ENCODE measurements at places on chromosomes 5 and 9. TPM values are rescaled to one million over a fixed set of nuclear protein-coding genes. Genes with fewer than 3 reads are reported as not detected.
A peak's percentile ranks its signal among the peaks of the same experiment; 100 is the strongest.

The MEIKIN gene
- total RNA-seq: not detected

The GZMA gene
- not detected for total RNA-seq

The SLC9A3 gene
- total RNA-seq: 3.1 TPM

The PTGES gene
- total RNA-seq: 3.9 TPM

GRCh38 chr9:105879181-105879580 is 184.8 kb downstream of the TMEM38B start:
- DNase-seq: no peak
- no peaks in the 10 kb centered on the region for H3K36me3 ChIP-seq
- H3K4me3 ChIP-seq: no peak overlapping the region
- H3K27ac ChIP-seq: no peak overlapping the region
- H3K4me1 ChIP-seq: no peaks in the 10 kb centered on the region
- H3K27me3 ChIP-seq: no peaks in the 10 kb centered on the region

DNA sequence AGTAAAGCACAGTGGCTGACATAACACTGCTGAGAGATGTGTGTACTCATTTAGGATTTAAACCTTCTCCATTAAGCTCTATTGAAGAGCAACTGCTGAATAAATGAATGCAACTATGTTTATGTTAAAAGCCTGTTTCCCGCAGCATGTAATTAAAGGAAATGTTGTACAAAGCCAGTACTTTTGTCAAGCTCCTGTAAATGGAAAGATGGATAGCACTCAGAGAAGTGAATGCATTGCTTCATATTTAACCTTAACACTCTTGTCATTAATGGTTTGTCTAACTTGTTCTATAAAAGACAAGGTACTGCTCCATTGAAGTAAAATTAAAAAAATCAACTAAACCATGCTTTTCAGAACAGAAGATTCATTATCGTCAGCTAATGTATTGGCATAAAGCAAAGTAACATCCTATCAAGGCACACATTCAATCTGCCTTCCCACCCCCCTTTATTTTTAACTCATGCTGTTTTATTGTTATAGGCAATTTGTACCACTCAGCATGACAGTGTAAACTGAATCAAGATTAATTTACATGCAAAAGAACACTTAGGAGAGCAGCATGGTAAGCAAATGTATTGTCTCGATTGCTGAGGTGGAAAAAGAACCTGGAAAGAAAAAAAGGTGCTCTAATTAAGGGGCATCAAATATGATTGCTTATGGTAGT is 240.9 kb upstream of the TBCA start:
- H3K27ac ChIP-seq: no peak overlapping the region
- peaks cover 22% of the 10 kb centered on the region for H3K4me1 ChIP-seq
- H3K27me3 ChIP-seq: peaks cover 97% of the 10 kb centered on the region
- DNase-seq: peak; percentile 86
- no peaks in the 10 kb centered on the region for H3K36me3 ChIP-seq
- H3K4me3 ChIP-seq: peak overlapping the region; percentile 9

GRCh38 chr9:130371196-130371966 is 73.4 kb upstream of the ASS1 start:
- H3K27me3 ChIP-seq: no peaks in the 10 kb centered on the region
- H3K4me3 ChIP-seq: no peak overlapping the region
- DNase-seq: no peak
- H3K27ac ChIP-seq: no peak overlapping the region
- H3K36me3 ChIP-seq: no peaks in the 10 kb centered on the region
- no peaks in the 10 kb centered on the region for H3K4me1 ChIP-seq

- no peak overlapping the region for H3K27ac ChIP-seq
- no peaks in the 10 kb centered on the region for H3K27me3 ChIP-seq
- H3K4me3 ChIP-seq: no peak overlapping the region
- no peak for DNase-seq
- peaks cover under 1% of the 10 kb centered on the region for H3K4me1 ChIP-seq
- peaks cover 12% of the 10 kb centered on the region for H3K36me3 ChIP-seq
Measured at GRCh38 chr5:171050916-171051315, 189.1 kb downstream of the RANBP17 start.

GRCh38 chr5:154756009-154756867 is 1.1 kb downstream of the LARP1 start:
- no peaks in the 10 kb centered on the region for H3K36me3 ChIP-seq
- no peaks in the 10 kb centered on the region for H3K27me3 ChIP-seq
- H3K27ac ChIP-seq: peak overlapping the region; percentile 91
- H3K4me3 ChIP-seq: peak overlapping the region; percentile 100
- no peak for DNase-seq

DNA sequence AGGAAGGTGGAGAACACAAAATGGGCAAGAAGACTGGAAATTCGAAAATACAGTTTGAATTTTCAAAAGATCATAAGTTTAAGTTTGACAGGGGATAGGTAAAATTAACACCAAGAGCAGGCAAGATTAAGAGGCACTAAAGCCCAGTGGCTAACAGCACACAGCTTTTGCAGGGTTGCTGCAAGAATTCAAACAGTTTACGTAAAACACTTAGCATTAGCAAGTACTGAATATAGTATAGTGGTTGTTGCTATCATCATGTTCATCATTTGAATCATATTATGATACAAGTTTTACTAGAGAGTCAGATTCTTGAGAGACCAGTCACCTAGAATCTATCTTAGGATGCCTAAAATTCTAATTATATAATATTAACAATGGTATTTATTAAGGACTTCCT is 61.2 kb upstream of the IFNK start:
- H3K4me1 ChIP-seq: peaks cover 4% of the 10 kb centered on the region
- no peaks in the 10 kb centered on the region for H3K27me3 ChIP-seq
- no peak for DNase-seq

DNA sequence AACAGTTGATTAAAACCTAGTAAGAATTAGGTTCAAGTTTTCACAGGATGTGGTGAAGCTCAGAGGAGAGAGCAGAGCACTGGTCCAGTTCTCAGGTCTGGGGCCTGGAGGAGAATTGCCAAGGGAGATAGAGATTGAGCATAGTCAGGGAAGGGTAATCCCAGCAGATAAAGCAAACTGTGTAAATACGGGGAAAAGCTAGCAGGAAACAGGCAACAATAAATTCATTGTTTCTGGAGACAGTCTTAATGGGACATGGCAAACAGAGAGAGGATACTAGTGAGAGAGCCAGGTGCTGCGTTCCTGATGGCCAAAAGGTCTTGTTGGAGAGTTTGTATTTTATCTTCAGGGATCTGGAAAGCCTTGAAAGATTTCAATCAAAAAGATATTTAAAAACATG is 333.0 kb downstream of the PDE4D start:
- no peaks in the 10 kb centered on the region for H3K27me3 ChIP-seq
- DNase-seq: no peak
- H3K36me3 ChIP-seq: no peaks in the 10 kb centered on the region
- H3K27ac ChIP-seq: no peak overlapping the region
- peaks cover 28% of the 10 kb centered on the region for H3K4me1 ChIP-seq
- no peak overlapping the region for H3K4me3 ChIP-seq

DNA sequence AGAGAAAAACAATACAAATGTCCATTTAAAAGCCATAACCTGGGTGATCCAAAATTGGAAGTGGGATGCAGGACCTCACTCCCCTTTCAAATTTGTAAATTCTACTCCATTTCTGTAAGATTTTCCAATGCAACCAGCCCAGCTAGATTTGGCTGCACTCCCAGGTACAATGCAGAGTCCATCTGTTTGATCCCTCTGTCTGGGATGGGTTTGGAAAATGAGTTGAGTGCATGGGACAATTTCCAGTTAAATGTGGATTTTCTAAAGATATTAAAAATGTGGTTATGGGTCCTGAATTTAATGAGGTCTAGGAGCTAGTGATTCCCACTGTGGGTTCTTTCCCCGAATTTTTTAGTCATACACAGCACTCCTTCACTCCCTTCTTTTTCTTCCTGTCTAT is 104.0 kb upstream of the ATP10B start:
- no peaks in the 10 kb centered on the region for H3K36me3 ChIP-seq
- no peak overlapping the region for H3K27ac ChIP-seq
- no peak overlapping the region for H3K4me3 ChIP-seq

DNA sequence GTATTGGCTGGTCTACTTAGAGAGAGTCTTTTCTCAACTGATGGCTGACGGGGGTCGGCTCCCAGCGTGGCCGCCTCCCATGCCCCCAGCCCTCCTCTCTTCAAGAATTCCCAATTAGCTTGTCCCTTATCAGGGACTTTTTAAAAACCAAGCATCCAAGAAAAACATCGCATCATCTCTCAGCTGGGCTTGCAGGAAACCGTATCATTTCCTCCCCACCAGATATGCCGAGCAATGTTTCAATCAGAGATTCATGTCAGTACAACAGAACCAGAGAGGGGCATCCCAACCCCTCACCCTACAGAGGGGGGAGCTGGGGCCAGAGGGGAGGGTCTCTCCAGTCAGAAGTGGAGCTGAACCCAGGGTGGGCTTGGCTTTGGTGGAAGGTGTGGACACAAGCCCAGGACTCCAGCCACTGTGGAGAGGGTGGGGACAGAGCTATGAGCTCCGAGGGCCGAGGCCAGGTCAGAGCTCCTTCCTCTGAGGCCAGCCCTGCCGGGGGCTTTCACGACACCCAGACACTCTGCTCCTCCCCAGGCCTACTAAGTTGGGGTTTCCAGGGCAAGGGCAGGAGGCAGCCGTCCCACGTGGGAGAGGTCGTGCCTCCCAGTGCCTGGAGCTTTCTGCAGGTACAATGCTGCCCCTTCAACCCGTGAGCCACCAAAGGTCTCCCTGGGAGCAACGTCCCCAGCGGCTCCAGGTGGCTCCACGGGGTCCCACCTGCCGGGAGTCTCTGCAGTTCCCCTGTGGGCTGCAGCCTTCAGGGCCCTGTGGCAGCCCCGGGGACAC is 39.0 kb upstream of the TMEM250 start:
- no peak for DNase-seq
- H3K36me3 ChIP-seq: no peaks in the 10 kb centered on the region
- no peak overlapping the region for H3K27ac ChIP-seq
- no peaks in the 10 kb centered on the region for H3K4me1 ChIP-seq

GRCh38 chr9:29691758-29692407 is 2118.6 kb upstream of the C9orf72 start:
- DNase-seq: peak; percentile 92
- H3K27ac ChIP-seq: no peak overlapping the region

DNA sequence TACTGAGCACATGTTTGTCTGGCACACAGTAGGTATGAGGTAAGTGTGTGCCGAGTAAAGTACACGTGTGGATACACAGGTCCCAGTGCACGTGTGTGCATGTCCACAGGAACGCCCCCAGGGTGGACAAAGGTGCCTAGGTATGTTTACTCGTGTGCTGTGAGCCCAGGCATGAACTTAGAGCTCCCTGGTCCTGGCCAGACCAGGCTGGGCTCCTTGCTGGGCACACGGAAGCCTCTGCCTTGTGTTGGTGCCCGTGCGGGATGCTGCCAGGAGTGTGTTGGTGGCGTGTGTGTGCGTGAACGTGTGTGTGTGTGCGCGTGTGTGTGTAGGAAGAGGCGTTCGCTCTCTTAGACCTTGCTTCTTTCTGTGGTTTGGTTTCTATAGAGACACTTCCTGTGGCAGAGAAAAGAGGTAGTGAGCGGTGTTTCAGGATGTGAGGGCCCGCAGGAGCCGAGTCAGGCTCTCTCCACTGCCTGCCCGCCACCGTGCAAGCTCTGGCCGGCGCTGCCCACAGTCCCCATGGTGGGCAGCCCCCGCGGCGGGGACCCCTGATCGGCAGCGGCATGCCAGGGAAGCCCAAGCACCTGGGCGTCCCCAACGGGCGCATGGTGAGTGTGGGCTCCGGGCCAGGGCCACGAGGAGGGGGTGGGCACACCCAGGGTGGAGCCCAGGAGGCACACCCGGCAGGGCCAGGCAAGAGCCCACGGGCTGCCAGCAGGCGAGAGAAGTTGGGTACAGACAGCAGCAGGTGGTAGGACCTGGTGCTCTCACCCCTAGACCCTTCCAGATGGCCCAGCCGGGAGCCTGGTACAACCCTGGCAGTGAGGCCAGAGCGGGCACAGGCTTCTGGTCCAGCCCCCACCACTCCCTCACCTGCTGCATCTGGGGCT is at the start of gene RGS14:
Gene RGS14, plus strand, starts transcription at position 466 of the 893 bp plus-strand sequence. Its CDS starts 101 bp downstream, at position 567.
- no peak within 1 kb of the TSS for H3K4me3 ChIP-seq
- no peak for DNase-seq
- no peaks in the 10 kb centered on the region for H3K36me3 ChIP-seq
